Breast epithelium (tissue), 4 donors: ENCODE measurements at places on chromosomes 12 and 14.

DNA sequence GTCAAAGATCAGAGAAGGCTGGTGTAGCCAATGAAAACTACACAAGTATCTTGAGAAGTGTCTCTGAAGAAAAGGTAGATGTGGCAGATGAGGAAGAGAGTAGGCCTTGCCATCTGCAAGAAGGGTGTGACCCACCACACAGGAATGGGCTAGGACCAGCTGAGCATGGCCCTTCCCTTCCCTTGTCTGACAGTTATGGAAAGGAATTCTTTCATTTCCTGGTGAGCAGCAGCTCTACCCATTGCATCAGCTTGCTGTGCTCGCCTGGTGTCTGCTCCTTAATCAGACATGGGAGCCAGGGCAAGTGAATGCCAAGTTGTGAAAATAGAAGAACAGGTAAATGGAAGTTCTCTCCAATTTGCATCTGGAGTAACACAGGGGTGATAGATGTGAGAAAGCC, 145.2 kb upstream of the KRR1 start:
- no peak for DNase-seq

- DNase-seq: no peak
Measured at GRCh38 chr14:94113490-94113889, 3.0 kb downstream of the IFI27 start.

- DNase-seq: no peak
Measured at GRCh38 chr12:112967306-112967705, 11.0 kb upstream of the OAS2 start.

GRCh38 chr12:119115296-119115905, 63.3 kb upstream of the HSPB8 start:
- DNase-seq: no peak

GRCh38 chr12:93901739-93902138, 224.6 kb downstream of the CRADD start:
- no peak for DNase-seq
